Mesothelial cell of epicardium (in vitro differentiated cells): ENCODE measurements at places on chromosomes 1 and 21. TPM values are rescaled to one million over a fixed set of nuclear protein-coding genes. Genes with fewer than 3 reads are reported as not detected.

Gene TDRD5
- 0.07 TPM in 1 of 3 replicates, not detected in the others for total RNA-seq

Gene AUNIP
- total RNA-seq = 2.4 to 2.8 TPM (median 2.7 TPM) in 3 replicates

Gene NGF
- 4.2 to 4.6 TPM (median 4.5 TPM) in 3 replicates for total RNA-seq

Gene XCL1
- 0.16 to 0.23 TPM in 2 of 3 replicates, not detected in the other for total RNA-seq

Gene CHRM3
- total RNA-seq = 5.4 to 6.9 TPM (median 6.4 TPM) in 3 replicates

Gene KRTAP21-2
- not detected in 3 replicates for total RNA-seq

Gene DNAJC28
- total RNA-seq = 2.6 to 3.1 TPM (median 2.8 TPM) in 3 replicates

GRCh38 chr1:218462116-218462515 lies 117.0 kb downstream of the TGFB2 start:
- H3K4me3 ChIP-seq = no peak overlapping the region
- H3K27me3 ChIP-seq = no peaks in the 10 kb centered on the region
- peaks cover 36% of the 10 kb centered on the region for H3K4me1 ChIP-seq
- peak overlapping the region; percentile 90 for H3K27ac ChIP-seq

GRCh38 chr1:220137019-220137786 lies 43.3 kb downstream of the IARS2 start:
- H3K4me1 ChIP-seq = no peaks in the 10 kb centered on the region
- H3K36me3 ChIP-seq = peaks cover 50% of the 10 kb centered on the region
- no peaks in the 10 kb centered on the region for H3K27me3 ChIP-seq
- no peak for DNase-seq
- no peak overlapping the region for H3K4me3 ChIP-seq
- no peak overlapping the region for H3K27ac ChIP-seq

- no peak overlapping the region for H3K27ac ChIP-seq
- no peak overlapping the region for H3K4me3 ChIP-seq
- peaks cover 2% of the 10 kb centered on the region for H3K36me3 ChIP-seq
- no peaks in the 10 kb centered on the region for H3K4me1 ChIP-seq
These were observed 22.8 kb downstream of the LCE3E start for GRCh38 chr1:152543820-152544219.

GRCh38 chr1:41955461-41956159 lies 36.9 kb upstream of the HIVEP3 start:
- no peak overlapping the region for H3K4me3 ChIP-seq
- no peaks in the 10 kb centered on the region for H3K36me3 ChIP-seq
- H3K4me1 ChIP-seq = peaks cover 2% of the 10 kb centered on the region
- no peak overlapping the region for H3K27ac ChIP-seq
- no peak for DNase-seq

GRCh38 chr1:11566042-11566850 lies 87.3 kb downstream of the DISP3 start:
- H3K4me1 ChIP-seq = peaks cover 11% of the 10 kb centered on the region
- no peak for DNase-seq
- H3K4me3 ChIP-seq = no peak overlapping the region
- H3K27ac ChIP-seq = no peak overlapping the region

GRCh38 chr1:62364721-62365120 lies 45.5 kb upstream of the KANK4 start:
- no peaks in the 10 kb centered on the region for H3K36me3 ChIP-seq
- no peak for DNase-seq
- H3K27me3 ChIP-seq = peaks cover 2% of the 10 kb centered on the region
- H3K4me3 ChIP-seq = no peak overlapping the region
- H3K27ac ChIP-seq = no peak overlapping the region

GRCh38 chr1:196538473-196538872 lies 69.8 kb downstream of the KCNT2 start:
- no peak overlapping the region for H3K27ac ChIP-seq
- H3K36me3 ChIP-seq = peaks cover 40% of the 10 kb centered on the region
- no peaks in the 10 kb centered on the region for H3K27me3 ChIP-seq
- H3K4me3 ChIP-seq = no peak overlapping the region
- DNase-seq = no peak

DNA sequence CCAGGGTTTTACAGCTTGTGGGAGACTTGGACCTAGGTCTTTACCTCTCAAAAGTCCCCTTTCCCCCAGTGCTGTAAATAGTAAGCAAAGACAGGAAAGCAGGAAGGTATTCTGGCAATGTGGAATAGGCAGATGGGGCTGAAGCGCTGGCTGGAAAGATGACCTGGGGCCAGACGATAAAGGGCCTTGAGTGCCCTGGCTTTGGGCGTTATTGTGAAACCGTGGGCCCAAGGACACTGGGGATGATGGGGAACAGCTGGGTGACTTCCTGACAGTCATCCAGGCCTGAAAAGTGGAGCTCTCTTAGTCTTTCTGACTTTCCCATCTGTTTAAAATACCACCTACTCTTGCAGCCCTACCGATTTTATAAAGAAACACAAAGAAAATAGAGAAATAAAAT lies 16.3 kb downstream of the URB2 start:
- no peak overlapping the region for H3K27ac ChIP-seq
- H3K4me1 ChIP-seq = no peaks in the 10 kb centered on the region
- H3K27me3 ChIP-seq = no peaks in the 10 kb centered on the region
- no peak for DNase-seq
- H3K4me3 ChIP-seq = no peak overlapping the region
- H3K36me3 ChIP-seq = peaks cover 20% of the 10 kb centered on the region

DNA sequence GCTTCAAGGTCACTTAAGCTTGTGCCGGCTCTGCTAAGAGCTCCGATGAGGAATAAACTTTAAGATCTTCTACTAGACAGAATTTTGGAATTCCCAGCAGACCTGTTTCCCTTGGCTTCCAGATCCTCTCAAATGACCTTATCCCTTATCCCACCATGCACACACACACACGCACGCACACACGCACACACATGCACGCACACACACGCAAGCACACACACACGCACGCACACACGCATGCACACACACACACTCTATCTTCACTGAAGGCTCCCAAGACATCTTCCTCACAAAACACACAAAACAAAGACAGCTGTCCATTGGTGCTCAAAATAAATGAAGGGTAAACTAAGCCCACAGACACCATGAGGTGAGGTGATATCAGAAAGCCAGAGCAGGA lies 659.9 kb downstream of the KIF26B start:
- peaks cover 1% of the 10 kb centered on the region for H3K36me3 ChIP-seq
- no peak for DNase-seq
- H3K27ac ChIP-seq = no peak overlapping the region

DNA sequence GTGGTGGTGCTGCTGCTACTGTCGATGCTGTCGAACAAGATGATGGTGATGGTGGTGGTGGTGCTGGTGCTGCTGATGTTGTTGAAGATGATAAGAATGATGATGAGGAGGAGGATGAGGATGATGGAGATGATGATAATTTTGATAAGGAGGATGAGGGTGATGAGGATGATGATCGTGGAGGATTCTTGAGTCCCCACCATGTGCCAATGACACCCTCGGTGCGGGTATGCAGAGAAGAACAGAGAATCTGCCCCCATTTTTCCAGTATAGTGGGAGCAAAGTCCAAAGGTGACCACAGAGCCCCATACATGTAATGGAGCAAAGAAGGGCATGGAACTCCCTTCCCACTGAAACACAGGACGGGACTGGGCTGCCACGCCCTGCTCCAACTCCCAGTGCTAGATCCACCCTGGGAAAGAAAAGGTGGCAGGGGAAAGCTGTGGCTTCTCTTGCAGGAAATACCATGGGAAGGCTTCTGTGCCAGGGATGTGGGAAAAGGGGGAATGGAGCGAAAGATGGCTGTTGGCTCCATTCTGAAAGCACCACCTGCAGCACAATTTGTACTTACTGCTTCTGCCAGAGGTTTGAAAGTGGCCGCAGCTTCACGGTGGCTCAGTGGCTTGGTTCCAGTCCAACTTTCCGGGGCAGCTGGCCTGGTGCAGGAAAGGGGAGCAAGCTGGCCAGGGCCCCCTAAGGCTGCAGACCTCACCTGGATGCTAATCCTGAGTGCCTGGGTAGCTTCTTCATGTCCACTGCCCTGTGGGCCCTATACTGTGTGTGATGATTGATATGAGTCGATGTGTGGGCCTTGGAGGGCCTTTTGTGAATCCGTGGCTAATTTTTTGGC lies 387.2 kb upstream of the VAMP3 start:
- DNase-seq = peak; percentile 33
- no peaks in the 10 kb centered on the region for H3K36me3 ChIP-seq
- no peak overlapping the region for H3K4me3 ChIP-seq
- no peak overlapping the region for H3K27ac ChIP-seq
- H3K4me1 ChIP-seq = peaks cover 46% of the 10 kb centered on the region

DNA sequence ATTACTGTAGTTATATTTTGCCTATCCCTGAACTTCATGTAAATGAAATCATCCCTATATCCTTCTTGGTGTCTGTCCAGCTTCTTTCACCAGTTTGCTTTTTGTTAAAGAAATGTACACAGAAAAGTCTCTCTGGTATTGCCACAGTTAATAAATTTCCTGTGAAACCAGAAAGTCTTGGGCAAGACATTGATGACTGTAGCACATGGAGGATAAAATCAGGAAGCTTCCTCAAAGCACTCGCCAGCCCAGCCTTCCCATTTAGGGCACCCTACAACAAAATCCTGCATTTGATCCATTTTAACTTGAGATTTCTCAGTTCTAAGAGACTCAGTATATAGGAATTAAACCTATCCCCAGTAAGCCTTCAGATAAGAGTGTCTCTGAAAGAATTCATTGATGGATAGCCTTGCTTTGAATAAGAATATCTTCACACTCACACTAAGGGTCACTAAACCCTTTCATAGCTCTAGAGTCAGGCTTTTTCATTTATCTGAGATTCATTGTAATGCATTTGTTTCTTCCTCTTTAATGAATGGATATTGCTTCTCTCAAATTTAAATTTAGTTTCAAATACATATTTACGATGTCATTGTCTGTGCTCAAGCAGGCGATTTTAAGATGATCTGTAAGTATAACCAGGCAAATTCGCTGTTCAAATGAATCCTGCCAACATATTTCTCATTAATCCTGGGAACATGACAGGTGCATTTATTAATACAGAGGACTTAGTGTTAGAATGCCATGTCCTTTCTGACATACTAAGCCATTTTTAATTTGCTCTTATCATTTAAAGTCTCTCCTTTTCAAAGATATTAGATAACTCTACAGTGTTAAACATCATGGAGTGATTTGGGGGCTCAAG lies 153.1 kb downstream of the GRIK1 start:
- no peaks in the 10 kb centered on the region for H3K36me3 ChIP-seq
- H3K27ac ChIP-seq = no peak overlapping the region
- no peak overlapping the region for H3K4me3 ChIP-seq
- H3K4me1 ChIP-seq = peaks cover 10% of the 10 kb centered on the region
- DNase-seq = no peak

GRCh38 chr1:63968663-63969440 lies 195.0 kb downstream of the ROR1 start:
- peaks cover 14% of the 10 kb centered on the region for H3K36me3 ChIP-seq
- no peaks in the 10 kb centered on the region for H3K27me3 ChIP-seq
- H3K27ac ChIP-seq = peak overlapping the region; percentile 80
- DNase-seq = no peak
- H3K4me3 ChIP-seq = no peak overlapping the region

GRCh38 chr1:11617741-11618140 lies 36.5 kb downstream of the FBXO2 start:
- H3K36me3 ChIP-seq = no peaks in the 10 kb centered on the region
- no peak for DNase-seq
- peaks cover 53% of the 10 kb centered on the region for H3K27me3 ChIP-seq
- H3K4me3 ChIP-seq = no peak overlapping the region
- H3K4me1 ChIP-seq = no peaks in the 10 kb centered on the region

- peaks cover 87% of the 10 kb centered on the region for H3K4me1 ChIP-seq
- H3K27ac ChIP-seq = peak overlapping the region; percentile 93
- DNase-seq = no peak
- no peak overlapping the region for H3K4me3 ChIP-seq
- H3K36me3 ChIP-seq = no peaks in the 10 kb centered on the region
These were observed 6.7 kb upstream of the IRF2BP2 start for GRCh38 chr1:234616644-234617043.
